ENCODE measurements at places on chromosomes 13 and 19.
A peak's percentile ranks its signal among the peaks of the same experiment; 100 is the strongest.

GRCh38 chr13:35888981-35889380, 242.2 kb downstream of the DCLK1 start:
- DNase-seq: no peak

DNA sequence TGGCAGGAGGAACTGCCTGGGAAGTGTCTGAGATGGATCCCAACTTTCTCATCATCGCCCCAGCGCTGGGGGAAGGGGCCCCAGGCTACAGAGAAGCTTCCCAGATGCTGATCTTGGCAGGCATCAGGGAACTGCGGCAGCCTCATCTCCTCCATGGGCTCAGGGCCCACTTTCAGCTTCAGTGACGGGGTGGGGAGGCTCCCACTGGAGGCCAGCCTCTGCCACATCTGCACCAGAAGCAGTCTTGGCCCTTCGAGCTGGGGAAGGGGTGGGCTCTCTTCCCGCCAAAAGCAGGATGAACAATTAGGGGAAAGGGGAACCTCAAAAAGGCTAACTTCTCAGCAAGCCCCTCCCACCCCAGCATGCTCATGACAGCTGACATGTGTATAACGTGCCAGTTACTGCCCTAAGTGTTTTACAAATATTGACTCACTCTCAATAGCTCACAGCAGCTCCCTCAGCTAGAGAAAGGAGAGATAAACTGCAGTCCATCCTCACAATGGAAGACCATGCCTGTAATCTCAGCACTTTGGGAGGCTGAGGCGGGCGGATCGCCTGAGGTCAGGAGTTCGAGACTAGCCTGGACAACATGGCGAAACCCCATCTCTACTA, 7.1 kb upstream of the S1PR2 start:
- no peak for DNase-seq

GRCh38 chr13:22369840-22370239, 699.0 kb downstream of the FGF9 start:
- no peak for DNase-seq

DNA sequence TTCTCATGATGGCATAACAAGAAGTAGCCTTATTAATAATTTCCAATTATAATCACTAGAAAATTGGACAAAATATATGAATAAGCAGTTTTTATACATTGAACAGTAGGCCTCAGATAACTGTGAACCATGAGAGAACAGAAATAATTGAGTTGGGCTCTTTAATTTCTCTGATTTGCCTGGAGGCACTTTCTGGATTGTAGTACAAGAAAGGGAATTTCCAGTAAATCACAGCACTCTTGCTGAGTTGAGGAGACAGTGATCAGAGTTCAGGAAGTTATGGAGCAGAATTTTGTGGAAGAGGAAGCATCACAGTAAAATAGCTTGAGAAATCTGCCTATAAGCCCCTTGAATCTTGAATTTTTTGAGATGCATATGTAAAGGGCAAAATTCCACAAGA, 216.2 kb downstream of the MAB21L1 start:
- DNase-seq: no peak

GRCh38 chr13:23870356-23871140, 18.7 kb downstream of the MIPEP start:
- no peak for DNase-seq

GRCh38 chr19:1239796-1240737, 1.5 kb upstream of the ATP5F1D start:
- DNase-seq: no peak

DNA sequence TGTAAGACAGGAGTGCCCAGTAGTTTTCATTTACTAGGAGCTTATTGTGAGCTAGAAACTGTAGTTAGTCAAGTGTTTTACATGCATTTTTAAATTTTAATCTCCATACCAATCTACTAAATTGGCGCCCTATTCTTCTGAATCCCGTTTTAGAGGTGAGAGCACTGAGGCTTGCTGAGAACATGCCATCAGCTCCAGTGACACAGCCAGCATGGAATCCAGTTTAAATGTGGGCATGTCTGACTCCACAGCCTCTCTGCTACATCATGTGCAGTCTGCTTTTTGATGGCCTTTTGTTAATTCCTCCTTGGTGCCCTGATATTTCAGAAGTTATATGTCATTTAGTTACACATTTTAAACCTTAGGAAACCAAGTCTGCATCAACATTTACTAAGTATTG, 325.4 kb downstream of the DLEU7 start:
- DNase-seq: no peak

- DNase-seq: no peak
Measured at GRCh38 chr13:113997845-113998751, 24.2 kb upstream of the C13orf46 start.

DNA sequence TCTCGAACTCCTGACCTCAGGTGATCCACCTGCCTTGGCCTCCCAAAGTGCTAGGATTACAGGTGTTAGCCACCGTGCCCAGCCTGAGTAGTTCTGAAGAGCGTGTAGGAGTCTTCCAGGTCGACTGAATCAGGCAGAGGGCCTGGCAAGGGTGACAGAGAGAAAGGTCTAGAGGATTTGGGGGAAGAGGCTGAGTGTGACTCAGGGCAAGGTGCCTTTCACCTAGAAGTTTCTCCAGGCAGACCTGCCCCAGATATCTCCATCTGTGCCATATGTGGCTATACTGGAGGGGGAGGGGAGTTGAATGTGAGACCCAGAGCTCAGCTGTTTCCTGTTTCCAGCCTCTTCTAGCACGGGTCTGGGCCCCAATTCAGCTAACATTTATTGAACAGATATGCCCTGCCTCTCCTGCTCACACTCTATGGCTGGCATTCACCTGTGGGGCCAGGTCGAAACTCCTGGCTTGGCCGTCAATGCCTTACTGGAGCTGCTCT, 1.3 kb downstream of the CCDC159 start:
- DNase-seq: no peak

- DNase-seq: no peak
Measured at GRCh38 chr19:42424712-42425131, 2.5 kb downstream of the LIPE start.

- no peak for DNase-seq
Measured at GRCh38 chr13:108225440-108225839, 7.2 kb downstream of the ABHD13 start.

DNA sequence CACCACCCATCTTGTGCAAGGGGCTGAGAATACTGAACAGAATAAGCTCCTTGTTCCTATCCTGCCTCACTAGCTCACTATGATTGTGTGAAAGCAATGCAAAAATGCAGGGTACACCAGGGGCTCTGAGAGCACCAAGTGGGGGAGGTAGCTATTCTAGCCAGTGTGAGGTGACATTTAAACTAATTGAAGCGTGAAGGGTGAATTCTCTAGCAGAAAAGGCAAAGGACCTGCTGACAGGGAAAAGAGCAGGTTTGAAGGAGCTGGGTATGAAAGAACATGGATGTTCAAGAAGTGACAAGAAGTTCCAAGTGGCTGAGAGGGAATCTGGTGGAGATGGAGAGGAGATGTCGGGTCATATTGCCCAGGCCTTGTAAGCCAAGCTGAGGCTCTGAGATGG, 64.2 kb downstream of the SIAH3 start:
- DNase-seq: no peak

- peak; percentile 47 for DNase-seq
Measured at GRCh38 chr13:68099631-68100030, 869.5 kb upstream of the PCDH9 start.

DNA sequence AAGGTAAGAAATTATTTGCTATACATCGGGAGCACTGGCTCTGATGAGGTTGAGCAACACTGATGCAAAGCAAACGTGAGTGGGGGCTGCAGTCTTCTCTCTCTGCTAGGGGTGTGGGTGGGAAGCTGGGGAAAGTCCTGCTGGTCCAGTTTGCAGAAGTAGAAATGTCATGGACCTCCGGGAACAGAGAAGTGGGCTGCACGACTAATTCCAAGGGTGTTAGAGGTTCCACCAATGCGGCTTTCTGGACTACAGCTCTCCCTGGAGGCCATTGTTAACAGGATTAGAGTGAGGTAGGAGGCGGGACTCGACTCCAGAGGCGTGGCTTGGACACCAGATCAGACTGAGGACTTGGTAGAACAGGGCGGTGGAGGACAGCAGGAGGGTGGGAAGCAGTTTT, 5.7 kb upstream of the FBXO27 start:
- DNase-seq: no peak

DNA sequence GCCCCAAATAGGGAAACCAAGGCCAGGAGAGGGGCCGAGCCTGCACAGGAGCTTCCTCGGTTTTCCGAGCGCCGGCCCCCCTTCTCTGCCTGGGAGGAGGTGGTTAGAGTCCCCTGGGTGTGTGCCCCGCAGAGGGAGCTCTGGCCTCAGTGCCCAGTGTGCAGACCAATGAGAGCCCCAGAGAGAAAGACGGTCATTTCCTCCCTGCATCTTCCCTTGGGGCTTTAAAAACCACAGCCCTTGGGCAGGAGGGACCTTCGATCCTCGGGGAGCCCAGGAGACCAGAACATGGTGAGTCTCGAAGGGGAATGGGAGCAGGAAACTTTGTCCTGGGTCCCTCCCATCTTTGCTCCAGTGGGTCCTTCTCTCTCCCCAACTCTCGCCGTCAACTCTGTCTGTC, at the start of gene C5AR1:
Gene C5AR1 (plus strand): TSS at position 254 of the 400 bp plus-strand sequence. CDS start 35 bp downstream, at position 289.
- DNase-seq: no peak

DNA sequence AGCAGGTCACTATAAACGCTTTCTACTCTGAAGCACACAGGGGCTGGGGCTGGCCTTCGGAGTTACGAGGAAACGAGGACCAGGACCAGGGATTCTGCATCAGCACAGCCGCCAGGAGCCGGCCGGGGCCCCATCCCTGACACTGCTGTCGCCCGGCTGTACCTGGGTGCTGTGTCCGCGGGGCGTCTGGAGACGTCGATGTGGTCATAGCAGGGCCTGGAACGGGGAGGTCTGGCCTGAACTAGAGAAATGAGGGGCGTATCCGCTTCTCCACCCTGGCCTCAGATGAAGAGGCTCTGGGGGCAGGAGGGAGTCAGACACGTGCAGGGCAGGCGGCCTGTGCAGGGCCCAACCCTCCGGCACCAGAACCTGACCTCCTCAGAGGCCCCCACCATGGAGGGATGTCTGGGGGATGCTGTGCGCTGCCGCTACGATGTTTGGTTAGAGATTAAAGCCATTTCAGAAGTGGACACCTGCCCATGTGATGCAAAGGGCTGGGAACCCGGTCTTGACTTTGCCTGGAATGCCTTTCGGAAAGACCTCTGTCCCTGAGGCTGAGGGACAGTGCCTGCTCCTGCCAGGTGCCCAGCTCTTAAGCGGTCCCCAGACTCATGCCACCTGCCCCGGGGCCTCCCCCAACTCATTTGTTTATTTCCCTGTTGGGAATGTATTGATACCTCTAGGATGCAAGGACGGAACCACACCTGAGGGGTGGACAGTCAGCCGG, 21.4 kb downstream of the GAS6 start:
- no peak for DNase-seq

DNA sequence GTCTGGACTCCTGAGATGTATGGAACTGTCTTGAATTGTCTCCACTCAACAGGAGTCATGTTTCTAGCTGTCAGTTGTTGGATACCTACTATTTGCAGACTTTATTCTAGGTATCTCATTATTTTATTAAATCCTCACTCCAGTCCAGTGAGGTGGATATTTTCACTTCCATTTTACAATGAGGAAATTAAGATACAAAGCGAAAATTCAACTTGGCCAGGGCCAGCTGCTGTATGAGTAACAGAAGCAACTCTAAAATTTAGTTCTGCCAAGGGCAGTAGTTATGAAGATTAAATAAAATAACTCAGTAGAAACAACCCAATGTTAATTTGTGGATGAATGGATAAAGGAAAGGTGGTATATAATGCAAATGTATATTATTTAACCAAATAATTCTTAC, 12.6 kb upstream of the NDFIP2 start:
- no peak for DNase-seq

DNA sequence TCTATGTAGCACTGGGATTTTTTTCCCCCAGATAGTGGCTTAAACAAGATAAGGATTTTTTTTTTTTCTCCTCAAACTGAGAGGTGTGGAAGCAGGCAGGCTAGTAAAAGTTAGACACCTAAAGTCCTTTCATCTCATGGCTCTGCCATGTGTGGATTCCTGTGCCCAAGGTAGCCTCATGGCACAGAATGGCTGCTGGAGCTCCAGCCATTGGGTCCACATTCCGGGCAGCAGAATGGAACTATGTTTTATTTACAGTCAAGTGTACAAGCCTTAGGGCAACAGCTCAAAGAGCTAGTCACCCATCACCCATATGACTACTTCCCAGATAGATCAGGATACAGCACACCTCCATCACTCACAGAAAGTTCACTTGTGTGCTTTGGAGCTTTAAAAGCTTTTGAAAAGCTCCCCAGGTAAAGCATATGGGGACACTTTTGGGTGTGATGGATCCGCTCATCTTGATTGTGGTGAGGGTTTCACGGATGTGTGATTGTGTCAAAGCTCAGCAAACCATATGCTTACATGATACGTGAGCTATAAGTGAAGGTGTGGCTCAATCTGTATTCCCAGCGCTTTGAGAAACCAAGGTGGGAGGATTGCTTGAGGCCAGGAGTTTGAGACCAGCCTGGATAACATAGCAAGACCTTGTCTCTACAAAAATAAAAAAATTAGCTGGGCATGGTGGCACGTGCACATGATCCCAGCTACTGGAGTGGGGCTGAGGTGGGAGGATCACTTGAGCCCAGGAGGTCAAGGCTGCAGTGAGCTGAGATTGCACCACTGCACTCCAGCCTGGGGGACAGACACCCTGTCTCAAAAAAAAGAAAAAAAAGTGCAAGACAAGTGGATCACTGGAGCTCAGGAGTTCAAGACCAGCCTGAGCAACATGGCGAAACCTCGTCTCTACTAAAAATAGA, 18.1 kb downstream of the PGLS start:
- DNase-seq: no peak

DNA sequence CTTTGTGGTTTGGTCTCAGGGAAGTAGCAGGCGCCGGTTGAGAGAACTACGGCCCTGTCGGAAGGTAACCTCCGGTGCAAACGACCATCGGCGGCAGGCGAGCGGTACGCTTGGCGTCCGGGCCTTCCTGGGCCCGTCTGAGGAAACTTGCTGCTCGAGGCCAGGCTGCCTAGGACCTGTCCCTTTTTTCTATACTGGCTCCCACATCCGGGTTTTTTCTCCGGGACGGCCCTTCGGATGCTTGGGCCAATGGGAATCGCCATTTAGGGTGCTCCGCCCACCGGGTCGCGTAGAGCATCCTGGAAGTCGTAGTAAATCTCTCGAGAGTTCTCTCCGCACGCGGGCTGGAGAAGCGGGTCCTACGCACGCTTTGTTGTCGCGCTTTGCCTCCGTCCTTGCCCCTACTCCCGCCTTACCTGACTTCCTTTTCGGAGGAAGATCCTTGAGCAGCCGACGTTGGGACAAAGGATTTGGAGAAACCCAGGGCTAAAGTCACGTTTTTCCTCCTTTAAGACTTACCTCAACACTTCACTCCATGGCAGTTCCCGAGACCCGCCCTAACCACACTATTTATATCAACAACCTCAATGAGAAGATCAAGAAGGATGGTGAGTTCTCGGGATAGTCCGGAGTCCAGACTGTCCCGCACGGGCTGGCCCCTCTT, at the start of gene SNRPA:
Gene SNRPA (plus strand): TSS at position 330 of the 664 bp plus-strand sequence. CDS start 206 bp downstream, at position 536.
- peak; percentile 94 for DNase-seq

DNA sequence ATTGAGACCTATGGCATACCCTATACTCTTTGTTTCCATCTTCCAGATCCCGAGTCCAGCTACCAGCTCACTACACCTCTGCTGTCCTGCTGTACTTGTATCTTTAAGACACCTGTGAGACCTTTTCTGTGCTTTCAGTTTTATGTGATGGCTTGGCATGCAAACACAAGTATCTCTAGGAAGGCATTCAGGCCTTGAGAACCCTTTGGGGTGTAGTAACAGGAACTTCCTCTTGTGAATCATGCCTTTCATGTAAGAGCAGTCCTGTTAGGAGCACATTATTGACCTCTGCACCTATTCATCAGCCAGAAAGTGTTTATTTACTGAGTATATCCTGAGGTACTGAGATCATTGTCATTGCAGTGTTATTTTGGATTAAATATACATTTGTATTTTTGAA, 87.0 kb upstream of the HTR2A start:
- no peak for DNase-seq

- no peak for DNase-seq
Measured at GRCh38 chr13:65868884-65869283, 1361.3 kb downstream of the PCDH9 start.

Measured in HS-5 (cell line).